ENCODE measurements at places on chromosomes 6 and 20.

- no peak for DNase-seq
These were observed 47.2 kb downstream of the RPP40 start for GRCh38 chr6:4956625-4957024.

DNA sequence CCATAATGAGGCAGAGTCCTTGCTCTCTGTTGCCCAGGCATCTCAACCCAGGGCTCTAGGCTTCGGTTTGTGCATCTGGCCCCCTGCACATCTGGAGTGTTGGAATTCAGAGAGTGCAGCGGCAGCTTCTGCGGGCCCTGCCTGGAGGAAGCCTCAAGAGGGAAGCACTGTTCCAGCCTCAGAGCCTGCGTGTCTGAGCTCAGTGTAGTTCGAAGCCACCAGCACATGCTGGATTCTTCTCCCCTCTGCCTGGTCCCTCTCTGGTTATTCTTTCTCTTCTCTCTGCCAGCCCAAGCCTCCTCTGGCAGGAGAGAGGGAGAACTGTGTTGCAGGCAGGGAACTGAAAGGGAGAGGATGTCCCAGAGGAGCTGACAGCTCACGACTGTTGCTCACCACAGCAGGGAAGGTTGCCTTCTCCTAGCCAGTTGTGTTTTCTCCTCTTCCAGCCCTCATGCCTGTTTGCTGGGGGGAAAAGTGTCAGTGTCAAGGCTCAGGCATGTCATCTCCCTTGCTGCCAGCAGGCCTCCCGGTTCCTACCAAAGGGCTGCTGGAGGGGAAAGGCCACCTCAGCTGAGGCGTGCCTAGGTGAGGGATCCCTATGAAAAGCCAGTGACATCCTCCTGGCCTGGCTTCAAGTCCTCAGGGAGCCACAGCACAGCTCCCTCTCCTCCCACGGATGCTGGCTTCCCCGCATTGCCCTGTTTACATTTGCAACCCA, 126.0 kb upstream of the LRFN2 start:
- DNase-seq, result no peak

DNA sequence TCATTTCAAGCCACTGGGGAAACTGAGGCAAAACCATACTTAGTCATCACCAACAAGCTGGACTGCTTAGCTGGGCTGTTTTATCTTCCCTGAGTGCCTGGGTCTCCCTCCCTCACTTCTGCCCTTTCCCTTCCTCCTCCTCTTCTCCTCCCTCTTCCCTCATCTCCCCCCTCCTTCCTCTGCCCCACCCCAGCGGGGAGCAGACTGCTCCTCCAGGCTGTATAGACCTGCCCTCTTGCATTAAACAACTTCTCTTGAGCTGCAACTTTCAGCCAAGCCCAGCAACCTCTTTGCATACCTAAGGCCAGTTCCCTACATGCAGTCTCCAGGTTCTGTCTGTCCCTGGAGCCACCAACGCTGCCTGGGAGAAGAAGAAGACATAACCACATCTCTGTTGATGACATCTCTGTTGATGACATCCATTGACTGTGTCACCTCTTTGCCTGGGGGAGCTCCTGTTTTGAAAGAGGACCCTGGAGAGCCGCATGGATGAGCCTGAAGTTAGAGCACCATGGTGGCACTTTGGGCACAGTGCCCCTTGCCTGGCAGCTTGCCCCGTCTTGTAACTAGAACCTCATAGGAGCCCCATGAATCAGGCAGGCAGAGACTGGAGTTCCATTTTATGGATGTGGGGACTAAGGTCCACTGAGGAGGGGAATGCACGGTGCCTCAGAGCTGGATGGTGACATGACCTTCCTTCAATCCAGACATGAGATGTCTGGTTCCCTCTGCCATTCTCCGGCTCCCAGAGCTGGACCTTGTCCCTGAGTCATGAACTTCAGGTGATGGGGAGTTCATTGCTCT, 7.8 kb upstream of the BPIFB6 start:
- DNase-seq, result no peak

GRCh38 chr6:91802431-91802830, 1215.6 kb upstream of the MAP3K7 start:
- no peak for DNase-seq

GRCh38 chr6:153575528-153575927, 444.4 kb upstream of the RGS17 start:
- no peak for DNase-seq

DNA sequence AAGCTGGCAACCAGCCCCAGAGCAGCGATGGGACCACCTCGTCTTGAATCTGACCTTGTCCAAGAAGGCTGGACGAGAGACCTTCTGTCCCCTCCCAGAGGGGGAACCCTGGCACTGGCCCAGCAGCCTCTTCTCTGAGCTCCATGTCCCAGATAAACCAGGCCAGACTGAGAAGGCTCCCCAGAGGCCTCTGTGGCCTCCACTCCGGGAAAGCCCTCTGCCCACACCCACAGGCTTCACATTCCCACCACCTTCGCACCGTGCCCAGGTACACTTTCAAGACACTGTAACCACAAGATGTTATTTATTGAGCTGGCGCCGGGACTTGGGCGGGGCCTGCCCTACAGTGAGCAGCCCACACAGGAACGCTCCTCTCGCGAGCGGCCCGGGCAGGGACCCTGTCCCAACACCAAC, 33.2 kb downstream of the ADA start:
- no peak for DNase-seq

DNA sequence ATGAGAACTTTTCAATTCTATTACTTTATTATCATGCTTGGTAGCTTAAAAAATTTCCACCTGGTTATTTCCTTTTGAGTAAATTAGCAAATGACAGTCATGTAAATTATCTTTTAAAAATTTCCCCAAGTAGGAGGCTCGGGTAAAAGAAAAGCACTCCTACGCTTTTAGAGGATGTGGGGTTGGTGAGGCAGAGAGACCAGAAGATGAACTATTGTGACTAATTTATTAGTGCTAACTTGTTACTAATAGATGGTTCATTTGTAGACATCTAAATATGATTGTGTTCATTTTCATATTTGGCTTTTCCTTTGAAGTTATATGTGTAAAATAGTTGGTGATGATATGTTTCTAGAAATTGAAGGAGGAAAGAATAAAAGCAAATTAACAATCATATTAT, 27.0 kb downstream of the ZNF292 start:
- no peak for DNase-seq

DNA sequence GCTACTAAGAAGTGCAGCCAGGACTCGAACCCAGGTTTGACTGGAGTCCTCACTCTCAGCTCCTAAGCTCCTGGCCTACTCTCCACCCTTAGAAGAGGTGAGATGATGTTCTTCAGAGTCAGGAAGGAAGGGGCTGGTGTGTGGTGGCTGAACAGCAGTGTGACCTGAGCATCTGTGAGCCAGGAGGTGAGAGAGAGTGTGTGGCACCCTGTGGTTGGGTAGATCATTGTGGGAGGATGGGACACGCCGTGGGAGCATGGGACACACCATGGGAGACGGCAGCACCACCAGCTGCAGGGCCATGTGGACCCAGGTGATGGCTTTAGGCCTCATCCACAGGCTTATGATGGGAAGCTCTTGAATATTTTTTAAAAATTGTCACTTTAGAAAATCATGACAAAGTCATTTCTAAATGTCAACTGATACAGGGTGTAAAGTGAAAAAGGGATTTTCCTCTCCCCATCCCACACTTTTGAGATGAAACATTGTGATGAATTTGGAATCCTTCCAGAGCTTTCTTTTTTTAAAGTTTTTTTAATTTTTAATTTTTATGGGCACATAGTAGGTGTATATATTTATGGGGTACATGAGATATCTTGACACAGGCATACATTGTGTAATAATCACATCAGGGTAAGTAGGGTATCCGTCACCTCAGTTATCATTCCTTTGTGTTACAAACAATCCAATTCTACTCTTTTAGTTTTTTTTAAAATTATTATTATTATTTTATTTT, 31.6 kb downstream of the SRC start:
- no peak for DNase-seq

DNA sequence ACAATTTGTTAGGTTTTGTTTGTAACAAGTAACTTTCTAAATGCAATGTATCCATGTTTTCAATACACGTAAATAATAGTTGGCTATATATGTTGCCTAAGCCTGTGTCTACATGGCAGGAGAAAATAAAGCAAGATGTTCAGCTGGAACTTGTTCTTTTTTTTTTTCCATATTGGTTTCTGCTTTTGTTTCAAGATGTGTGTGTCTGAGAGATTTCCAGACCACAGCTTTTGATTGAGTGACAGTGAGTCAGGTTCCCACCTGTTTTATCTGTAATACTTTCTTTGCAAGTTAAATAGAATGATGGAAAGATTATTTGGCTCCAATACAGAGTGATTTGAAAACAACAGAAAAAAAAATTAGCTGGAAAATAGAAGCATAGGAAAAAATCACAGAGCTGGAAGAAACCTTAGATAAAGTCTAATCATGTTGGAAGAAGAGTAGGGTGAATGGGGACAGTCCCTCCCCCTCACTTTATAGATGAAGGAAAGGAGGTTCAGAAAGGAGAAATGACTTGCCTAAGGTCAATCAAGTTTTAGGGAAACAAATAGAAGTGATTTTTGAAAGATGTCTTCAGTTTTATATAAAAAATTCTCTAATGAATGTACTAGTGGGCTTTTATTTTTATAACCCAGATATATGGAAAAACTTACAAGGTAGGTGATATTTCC, 150.9 kb upstream of the STMND1 start:
- DNase-seq, result no peak

- DNase-seq, result no peak
These were observed 276.5 kb downstream of the CDKAL1 start for GRCh38 chr6:20810727-20811108.

DNA sequence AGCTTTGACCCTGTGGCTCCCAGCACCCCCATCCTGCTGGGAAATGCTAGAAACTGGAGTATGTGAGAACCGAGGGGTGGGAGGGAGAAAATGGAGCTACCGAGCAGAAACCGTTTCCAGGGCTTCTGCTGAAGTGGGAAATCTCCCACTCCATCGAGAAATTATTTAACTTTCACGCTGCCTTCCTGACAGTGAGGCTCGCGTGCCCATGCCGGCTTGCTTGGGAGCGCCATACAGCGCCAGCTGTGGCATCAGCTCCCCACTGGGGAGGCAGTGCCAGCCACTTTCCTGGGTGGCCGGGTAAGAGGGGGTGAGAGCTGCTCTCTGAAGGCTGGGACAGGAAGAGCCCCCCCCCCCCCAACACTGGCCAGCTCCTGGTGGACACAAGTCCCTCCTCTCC, 268.9 kb downstream of the TAF4 start:
- DNase-seq, result no peak

DNA sequence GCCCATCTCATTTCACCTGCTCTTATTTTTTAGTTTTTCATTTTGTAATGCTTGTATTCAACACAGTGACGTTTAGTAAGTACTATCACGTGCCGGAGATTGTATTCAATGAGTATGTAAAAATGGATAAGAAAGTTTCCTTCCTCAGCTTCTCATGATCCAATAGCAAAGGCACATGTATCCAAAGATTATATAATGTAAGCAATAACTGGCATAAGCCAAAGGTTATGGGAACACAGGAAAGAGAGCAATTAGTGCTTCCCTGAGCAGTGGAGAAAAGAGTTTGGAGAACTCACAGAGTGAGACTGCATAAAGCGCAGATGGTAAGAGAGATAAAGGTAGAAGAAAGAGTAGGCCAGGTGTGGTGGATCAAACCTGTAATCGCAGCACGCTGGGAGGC, 21.8 kb upstream of the LTV1 start:
- no peak for DNase-seq
